ENCODE measurements at places on chromosomes 7 and 10. TPM values are rescaled to one million over a fixed set of nuclear protein-coding genes. Genes with fewer than 3 reads are reported as not detected.

TUBB8 gene
- total RNA-seq: not detected

AKR1B1 gene
- 54.9 TPM for total RNA-seq

SAP25 gene
- total RNA-seq: 2.2 TPM

DNA sequence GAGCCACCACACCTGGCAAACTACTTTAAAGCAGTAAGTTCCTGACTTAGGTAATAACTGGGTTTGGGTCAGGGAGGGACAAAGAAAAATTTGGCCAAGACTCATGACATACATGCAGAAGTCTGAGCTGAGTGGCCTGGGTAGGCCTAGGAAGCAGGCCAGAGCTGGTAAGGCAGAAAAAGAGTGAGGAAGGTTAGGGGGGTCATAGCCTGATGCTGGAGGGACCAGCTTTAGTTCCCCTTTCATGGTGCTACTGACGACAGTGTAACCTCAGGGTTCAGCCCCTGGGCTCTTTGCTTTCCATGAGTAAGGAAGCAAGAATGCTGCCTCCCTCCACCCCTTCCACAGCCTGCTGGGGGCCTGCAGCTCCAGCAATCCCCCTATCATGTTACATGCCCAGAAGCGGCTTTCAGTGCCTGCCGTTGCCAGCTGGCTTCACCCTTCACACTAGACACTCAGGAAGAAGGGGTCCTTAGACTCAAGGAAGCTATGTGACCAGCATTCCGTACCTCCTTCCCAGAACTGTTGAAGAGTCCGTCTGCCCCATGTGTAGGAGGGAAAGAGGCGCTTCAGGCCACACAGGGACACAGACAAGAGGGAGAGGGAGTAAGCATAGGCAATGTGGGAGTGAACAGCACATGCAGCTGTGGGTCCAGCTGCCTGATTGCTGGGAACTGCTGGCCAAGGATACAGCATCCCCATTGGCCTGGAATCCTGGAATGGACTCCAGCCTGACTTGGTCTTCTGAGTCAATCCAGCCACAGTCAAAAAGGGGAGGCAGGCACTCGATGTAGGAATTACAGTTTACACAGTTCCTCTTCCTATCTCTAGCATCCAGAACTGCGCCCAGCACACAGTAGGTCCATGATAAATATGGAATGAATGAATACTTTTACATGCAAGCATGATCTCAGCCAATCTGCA lies 4.1 kb upstream of the PLAU start:
- peak; percentile 47 for DNase-seq

EPHA1 gene
- total RNA-seq: 6.2 TPM

DNA sequence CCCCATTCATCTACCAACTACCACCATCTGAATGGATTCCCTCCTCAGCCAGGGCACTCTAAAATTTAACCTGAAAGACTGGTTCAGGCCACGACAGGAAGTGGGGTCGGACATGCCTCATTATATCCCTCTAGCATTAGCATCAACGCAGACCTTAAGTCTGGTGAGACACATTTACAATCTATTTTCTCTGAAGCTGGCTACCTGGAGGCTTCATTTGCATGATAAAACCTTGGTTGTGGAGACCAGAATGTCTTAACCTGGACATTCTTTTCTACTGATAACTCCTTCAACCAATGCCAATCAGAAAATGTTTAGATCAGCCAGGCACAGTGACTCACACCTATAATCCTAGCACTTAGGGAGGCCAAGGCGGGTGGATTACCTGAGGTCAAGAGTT lies 42.3 kb downstream of the SVOPL start:
- no peak for DNase-seq

GRCh38 chr7:90788052-90788451 lies 191.9 kb downstream of the CDK14 start:
- no peak for DNase-seq

- DNase-seq: peak; percentile 62
Observed at GRCh38 chr7:66557214-66558200, 71.2 kb upstream of the KCTD7 start.

LLCFC1 gene
- total RNA-seq: not detected

GRCh38 chr10:77873536-77874380 lies 52.8 kb downstream of the DLG5 start:
- DNase-seq: peak; percentile 68

PALD1 gene
- total RNA-seq: 4.8 TPM

GRCh38 chr10:8639486-8640185 lies 585.1 kb downstream of the GATA3 start:
- no peak for DNase-seq

- no peak for DNase-seq
Observed at GRCh38 chr10:116721547-116722392, 20.6 kb downstream of the HSPA12A start.

GRCh38 chr7:156177422-156178055 lies 365.3 kb upstream of the SHH start:
- DNase-seq: no peak

CTTNBP2 gene
- under 0.01 TPM for total RNA-seq

GRCh38 chr7:147298611-147299043 lies 1182.0 kb downstream of the CNTNAP2 start:
- peak; percentile 55 for DNase-seq

GRCh38 chr10:97590082-97590747 lies 694 bp downstream of the C10orf62 start:
- DNase-seq: no peak

LHFPL3 gene
- total RNA-seq: not detected

- DNase-seq: no peak
Observed at GRCh38 chr7:5231811-5232484, 41.9 kb downstream of the WIPI2 start.

DNA sequence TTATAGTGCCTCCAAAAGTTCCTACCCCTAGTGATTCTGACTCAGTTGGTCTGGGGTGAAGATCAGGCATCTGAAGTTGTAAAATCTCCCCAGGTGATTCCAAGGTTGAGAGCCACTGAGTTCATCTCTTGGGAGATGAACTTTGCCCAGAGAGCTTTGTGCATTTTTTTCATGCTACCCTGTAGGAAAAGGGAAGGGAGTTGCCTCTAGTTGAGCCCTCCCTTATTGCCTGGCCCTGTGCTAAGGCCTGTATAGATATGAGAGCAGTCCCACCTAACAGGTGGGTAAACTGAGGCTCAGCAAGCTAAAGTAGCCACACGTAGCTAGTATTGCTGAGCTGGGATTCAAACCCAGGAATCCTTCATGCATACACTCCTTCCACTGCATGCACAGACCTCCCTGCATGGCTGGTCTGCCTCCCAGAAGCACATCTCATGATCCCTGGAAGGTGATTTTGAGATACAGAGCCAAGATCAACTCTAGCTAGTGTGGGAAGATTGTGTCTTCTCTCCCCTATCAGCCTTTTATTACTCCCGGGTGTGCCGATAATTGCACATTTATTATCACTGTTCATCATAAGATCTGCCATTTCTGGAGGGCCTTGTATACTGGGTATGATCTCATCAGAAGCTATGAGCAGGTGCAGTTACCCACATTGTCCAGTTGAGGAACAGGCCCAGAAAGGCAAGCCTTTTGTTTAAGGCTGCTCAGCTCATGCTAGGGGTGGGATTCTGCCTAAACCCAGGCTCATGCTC lies 47.0 kb downstream of the TBATA start:
- DNase-seq: no peak

OR6V1 gene
- total RNA-seq: not detected

VKORC1L1 gene
- 9.4 TPM for total RNA-seq

- no peak for DNase-seq
Observed at GRCh38 chr10:12603766-12604470, 254.6 kb downstream of the CAMK1D start.

DNA sequence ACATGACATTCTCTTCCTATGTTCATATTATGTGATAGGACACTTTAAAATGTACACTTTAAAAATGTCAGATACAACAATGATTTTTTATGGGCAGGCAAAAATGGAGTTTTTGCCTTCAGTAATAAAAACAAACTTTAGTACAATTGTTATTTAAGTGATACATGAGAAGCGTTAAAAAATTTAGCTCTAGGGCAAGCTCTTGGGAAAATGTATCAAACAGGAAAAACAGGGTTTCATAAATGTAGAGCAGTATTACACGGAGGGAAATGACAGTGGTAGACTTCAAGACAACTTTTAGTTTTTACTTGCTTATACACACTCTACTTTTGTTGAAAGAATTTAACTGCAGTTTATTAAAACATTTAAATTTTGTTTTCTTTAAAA lies 1.5 kb downstream of the FHIP2A start:
- no peak for DNase-seq

All from hematopoietic multipotent progenitor cell (in vitro differentiated cells).